ENCODE measurements at places on chromosomes 6 and 20.

DNA sequence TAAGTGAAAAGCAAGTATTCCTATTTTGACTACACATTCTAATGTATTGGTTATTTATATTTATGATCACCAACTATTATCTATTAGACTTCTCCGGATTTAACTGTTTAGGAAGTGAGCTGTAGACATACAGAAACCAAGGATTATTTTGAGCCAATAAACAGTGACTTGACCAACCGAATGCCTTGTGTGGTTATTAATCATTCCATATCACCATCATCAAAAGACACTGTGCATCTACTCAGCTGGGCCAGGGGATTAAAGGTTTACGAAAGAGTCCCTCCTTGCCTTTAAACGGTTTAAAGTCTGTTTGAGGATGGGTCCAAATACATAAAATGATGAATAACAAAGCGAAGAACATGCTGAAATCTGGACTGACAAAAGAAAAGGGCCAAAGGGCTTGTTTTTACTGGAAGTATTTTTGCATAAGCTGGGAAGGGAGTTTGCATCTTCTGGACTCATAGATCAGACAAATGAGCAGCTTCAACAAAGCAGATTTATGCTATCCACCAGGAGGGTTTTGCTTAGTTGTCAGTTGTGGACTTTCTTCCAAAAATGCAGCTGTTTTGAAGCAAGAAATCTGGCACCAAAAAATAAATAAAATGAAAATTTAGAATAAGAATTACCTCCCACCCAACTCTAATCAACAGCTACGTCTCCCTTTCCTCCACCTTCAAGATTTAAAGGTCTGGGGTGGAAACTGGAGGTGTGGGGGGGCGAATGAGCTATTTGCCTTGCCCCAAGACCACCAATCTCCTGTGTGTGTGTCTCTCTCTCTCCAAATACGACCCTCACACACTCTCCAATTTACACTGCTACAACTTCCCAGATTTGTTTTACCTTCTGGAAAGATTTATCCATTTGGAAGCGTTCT, 33.6 kb upstream of the ID4 start:
- no peak for DNase-seq

- DNase-seq: no peak
Measured at GRCh38 chr6:95553880-95554279, 23.5 kb upstream of the MANEA start.

DNA sequence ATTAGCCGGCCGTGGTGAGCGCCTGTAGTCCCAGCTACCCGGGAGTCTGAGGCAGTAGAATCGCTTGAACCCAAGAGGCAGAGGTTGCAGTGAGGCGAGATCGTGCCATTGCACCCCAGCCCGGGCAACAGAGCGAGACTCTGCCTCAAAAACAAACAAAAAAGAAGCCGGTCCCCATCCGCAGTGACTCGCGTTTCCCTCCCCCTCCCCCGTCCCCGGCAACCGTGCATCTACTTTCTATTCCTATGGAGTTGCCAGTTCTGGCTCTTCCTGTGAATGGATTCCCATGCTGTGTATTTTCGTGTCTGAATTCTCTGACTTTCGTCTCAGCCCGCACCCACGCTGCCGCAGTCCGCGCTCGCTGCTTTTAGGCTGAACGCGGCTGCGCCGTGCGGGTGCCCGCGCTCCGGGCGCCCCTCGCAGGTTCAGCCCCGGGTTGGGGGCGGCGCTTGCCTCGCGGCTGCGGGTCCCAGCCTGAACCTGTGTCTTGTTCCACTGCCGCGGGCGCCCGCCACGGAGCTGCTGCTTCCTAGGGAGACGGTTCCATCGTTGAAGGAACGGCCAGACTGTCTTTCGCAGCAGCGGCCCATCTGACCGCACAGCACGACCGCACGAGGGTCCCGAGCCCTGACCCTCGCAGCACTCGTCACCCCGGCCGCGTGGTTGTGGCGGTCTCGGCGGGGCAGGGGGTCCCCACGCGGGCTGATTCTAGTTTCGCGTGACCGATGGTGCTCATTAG, 1.1 kb upstream of the MRGBP start:
- DNase-seq: peak; percentile 57

DNA sequence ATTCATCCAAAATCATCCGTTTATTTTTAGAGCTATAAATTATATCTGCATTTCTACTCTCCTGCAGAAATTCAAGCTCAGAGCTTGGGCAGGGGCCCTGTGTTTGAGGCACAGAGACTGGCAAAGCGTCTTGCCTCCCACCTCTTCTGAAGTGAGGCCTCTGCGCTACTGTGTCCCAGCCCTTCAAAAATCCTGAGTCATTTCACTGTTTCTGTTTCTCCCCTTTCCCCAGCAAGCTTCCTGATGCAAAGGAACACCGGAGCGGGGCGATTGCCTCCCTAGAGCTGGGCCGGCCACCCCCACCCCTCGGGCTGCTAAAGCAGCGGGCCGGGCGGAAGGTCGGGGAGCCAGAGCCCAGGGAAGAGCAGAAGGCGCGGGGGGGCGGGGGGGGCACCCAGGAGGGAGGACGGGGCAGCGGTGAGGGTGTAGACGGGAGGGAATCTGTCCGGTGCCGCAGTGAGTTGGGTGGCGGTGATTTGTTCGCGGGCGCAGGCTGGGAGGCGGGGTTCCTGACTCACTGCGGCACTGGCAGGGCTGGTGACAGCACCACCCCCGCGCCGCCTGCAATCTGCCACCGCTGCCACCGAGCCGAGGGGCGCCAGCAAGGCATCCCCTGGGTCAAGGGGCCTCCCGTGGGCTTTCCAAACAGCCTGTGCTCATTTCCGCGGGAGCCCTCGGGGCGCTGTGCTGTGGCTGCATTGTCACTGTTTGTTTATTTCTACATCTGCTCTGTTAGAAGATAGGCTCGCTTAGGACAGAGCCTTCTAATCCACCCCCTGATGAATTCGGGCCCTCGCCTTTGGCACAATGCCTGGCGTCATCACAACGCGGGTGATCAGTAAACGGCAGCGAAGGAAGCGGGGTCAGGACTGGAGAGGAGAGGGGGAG, 46.5 kb upstream of the SNAP25 start:
- no peak for DNase-seq

GRCh38 chr6:4675121-4675520, 101.1 kb upstream of the CDYL start:
- DNase-seq: no peak

- DNase-seq: no peak
Measured at GRCh38 chr6:28727559-28728211, 196.1 kb downstream of the TRIM27 start.

GRCh38 chr6:83429857-83430610, 817 bp downstream of the ME1 start:
- DNase-seq: no peak

GRCh38 chr6:111952274-111952673, 79.0 kb upstream of the FYN start:
- DNase-seq: no peak

DNA sequence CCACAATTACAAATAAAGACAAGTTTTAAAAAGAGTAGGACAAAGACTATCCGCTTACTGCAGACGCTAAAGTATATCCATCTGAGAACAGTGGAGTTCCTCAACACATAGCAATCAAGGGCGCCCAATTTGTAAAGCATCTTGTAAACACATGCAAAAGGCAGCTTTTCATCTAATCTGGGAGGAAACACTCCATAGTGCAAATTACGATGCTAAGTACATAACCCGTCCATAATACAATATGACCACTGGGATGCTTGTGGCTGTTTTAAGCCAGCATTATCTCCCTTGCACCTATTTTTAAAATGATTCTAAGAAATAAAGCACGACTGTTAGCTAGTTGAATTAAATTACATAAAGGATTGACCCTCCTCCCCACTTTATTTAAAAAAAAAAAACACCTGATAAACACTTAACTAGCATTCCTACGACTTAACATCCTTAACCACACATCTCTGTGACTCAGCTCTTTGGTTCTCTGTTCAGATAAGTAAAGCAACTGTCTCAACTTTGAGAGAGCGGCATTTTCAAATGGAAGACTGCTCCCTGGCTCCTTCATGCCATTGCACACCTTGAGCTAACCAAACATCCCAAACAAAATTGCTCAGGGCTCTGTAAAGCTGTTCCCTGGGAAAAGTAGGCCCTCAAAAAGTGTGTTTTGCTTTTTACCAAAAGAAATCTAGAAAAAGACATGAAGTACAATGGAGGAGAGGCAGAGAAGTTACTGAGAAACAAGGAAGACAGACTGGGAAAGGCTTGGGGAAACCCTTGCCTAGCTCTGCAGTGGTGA, 14.2 kb downstream of the SLC22A23 start:
- no peak for DNase-seq
